Right renal cortex interstitium (tissue), 3 donors: ENCODE measurements at places on chromosomes 6 and 20. TPM values are rescaled to one million over a fixed set of nuclear protein-coding genes. Genes with fewer than 3 reads are reported as not detected.

DNA sequence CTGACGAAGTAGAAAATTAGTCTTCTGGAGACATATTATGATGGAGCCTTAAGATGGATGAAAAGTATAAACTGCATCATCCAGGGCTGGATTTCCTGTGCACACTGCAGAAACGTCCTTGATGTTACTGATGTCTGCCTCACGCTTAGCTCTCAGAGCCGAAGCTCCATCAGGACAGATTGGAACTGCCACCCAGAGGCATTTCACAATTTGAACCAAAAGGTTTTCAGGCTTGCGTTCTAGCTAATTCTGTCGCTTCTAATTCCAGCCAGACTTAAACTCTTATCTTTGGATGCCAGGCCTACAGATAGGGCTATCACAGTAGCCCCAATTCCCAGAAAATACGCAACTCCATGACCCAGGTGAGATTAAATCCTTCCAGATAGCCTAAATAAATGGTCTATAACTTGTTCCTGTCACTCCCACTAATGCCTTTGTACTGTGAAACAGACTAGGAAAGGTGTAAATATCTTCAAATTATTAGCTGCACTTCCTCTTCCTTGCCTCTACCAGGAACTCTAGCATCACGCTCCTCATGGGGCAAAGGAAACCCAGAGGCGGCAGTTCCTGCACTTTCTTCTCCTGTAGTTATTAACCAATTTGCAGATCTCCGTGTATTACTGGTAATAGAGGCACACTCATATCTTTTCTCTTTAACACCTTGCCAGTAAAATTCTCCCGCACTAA, 634.6 kb downstream of the PRKN start:
- no peak for DNase-seq

- DNase-seq: no peak
Observed at GRCh38 chr20:40765814-40766480, 76.9 kb upstream of the MAFB start.

GRCh38 chr6:142421285-142422117, 119.7 kb downstream of the ADGRG6 start:
- DNase-seq: no peak

DNA sequence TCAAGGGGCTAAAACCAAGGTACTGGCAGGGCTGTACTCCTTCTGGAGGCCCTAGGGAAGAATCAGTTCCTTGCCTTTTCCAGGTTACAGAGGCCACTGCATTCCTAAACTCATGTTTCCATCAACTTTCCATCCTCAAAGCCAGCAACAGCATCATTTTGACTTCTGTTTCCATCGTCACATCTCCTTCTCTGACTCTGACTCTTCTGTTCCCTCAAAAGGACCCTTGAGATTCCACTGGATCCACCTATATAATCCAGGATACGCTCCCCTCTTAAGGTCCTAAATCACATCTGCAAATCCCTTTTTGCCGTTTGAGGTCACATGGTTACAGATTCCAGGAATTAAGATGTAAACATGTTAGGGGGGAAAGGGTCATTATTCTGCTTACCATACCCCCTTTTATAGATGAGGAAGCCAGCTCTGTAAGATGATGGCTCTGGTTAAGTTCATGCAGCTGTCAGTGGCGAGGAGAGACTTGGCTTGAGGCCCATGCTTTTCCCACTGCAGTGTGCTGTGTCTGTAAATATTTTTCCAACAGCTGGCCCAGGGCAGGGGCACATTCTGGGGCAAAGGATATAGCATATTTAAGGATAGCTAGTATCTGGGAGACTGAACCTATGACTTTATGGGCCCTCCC, 114.6 kb downstream of the TNFRSF21 start:
- DNase-seq: no peak

- no peak for DNase-seq
Observed at GRCh38 chr6:79170431-79170830, 64.1 kb downstream of the HMGN3 start.

- DNase-seq: no peak
Observed at GRCh38 chr6:158539413-158539812, 20.5 kb upstream of the TMEM181 start.

The ZNF165 gene
- polyA plus RNA-seq: 4.3 TPM

The IFNGR1 gene
- 68.5 TPM for polyA plus RNA-seq

The CD164 gene
- 547 TPM for polyA plus RNA-seq

The PHACTR3 gene
- 12.9 TPM for polyA plus RNA-seq

The ARMH2 gene
- polyA plus RNA-seq: not detected

The PROCR gene
- polyA plus RNA-seq: 9.1 TPM

The PTK6 gene
- 0.61 TPM for polyA plus RNA-seq
